AG09319 (cell line): ENCODE measurements at places on chromosomes 1 and 21.
A peak's percentile ranks its signal among the peaks of the same experiment; 100 is the strongest.

DNA sequence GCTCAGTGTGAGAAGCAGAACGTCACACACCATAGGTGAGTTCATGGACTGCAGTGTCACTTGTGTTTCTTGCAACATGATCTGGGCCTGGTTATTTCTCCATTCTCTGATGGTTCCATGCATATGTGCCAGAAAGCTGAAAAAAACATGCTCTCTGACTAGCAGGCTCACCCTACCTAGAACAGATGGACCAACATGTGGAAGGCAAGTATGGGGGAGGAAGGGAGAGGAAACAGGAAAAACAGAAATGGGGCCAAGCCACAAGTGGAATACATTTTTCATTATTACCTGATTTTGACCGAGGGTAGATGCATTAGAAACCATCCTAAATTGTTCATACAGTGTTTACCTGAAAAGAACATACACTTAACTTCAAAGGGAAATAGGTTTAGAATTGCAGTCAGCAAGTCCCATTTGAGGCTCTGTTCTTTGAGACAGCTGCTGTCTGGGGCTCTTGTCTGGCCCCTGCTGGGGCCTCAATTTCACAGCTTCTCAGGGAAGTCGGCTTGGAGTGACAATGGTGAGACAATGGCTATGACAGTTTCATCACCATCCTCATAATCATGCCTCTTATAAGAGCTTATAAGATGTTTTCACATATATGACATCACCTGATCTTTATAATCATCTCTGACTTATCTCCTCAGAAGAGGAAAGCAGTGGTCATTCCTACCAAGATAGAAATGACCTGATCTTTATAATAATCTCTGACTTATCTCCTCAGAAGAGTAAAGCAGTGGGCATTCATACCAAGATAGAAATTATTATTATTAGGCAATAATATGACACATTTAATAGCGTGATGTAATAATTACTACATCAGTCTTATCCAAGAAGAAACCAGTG, 327.3 kb downstream of the SIPA1L2 start:
- DNase-seq, result no peak

- DNase-seq, result no peak
Observed at GRCh38 chr1:10917513-10918454, 94.7 kb upstream of the TARDBP start.

GRCh38 chr1:188386161-188386560, 1557.4 kb downstream of the PLA2G4A start:
- no peak for DNase-seq

DNA sequence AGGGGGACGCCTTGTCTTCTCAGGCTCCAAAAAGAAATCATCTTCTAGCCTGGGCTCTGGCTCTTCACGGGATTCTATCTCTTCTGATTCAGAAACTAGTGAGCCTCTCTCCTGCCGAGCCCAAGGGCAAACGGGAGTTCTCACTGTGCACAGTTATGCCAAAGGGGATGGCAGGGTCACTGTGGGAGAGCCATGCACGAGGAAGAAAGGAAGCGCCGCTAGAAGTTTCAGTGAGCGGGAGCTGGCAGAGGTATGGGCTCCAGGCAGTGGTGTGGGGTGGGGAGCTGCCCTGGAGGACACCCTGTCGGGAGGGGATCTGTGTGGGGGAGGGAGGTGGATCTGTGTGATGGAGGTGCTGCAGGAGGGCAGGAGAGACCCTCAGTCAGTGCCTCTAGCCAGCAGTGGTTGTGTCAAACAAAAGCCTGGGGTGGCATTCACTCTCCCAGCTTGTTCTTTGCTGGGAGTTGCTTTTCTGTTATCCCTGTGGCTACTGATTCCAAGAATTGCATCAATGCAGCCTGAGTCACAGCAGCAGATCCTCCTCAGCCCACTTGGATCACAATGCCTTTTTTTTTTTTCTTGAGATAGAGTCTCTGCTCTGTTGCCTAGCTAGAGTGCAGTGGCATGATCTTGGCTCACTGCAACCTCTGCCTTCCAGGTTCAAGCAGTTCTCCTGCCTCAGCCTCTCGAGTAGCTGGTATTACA, 21.8 kb downstream of the KDM4A start:
- peak; percentile 36 for DNase-seq

GRCh38 chr21:36697851-36698384, 997 bp upstream of the SIM2 start:
- DNase-seq, result no peak

DNA sequence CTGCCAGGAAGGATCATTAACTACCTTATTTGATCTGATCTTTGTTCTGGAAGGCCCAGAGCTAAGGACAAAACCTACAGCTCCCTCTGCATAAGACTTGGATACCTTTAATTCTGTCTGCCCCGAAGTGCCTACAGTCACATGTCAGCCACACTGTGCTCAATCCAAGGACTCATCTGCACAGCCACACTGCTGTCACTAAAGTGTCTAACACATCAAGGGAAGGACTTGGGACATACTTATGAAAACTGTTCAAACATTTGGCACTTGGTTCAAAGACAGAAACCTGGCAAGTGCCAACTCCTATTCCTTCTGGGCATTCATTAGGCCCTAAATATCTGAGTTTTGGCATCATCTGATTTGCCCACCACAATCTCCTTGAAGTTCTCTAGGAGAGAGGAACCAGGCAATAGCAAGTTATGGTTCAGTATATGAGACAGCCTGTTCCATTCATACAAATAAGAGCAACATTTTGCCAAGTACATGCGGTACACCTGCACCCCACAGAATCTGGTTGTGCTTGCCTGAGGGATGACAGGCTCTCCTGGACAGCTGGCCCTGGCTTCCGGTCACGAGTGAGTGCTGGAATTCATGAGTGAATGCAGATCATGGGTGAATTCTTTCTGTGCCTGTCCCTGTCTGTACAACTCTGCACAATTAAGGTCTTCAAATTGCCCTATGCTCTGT, 105.9 kb downstream of the KCNK1 start:
- no peak for DNase-seq

DNA sequence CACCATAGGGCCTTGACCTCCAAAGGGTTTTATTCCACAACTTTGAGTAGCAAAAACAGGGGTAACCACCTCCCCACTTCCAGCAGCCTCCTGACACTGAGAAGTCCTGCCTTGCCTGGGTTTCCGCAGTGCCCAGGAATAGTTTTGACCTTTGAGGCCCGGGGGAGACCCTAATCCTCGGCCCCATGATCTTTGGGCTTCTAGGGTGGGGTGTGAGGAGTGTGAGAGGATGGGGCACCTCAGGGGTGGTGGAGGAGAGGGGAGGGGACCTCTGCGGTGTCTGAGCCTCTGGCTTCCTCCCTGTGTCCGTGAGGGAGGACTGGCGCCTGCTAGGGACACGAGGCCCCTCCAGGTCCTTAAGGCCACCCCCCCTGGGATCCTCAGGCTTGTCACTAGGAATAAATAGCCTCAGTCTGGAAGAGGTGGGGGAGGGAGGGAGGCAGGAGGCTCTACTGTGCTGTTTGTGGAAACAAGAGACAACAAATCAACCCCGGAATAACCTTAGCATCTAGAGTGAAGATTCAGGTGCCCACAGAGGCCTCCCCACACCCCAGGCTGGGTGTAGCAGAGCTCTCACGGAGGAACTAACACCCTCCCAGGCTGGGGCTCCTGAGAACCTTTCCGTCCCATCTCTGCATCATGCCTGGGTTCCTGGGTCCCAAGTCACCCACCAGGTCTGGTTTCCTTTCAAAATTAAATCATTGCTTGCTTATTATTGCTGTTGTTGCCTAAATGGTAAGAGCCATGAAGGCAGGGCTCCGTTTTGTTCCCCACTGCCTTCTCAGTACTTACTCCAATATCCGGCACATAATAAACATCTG, 904 bp upstream of the FHL3 start:
- no peak for DNase-seq
